ENCODE measurements at places on chromosomes 16 and 17.

- DNase-seq, result no peak
Observed at GRCh38 chr16:2598723-2599122, 60.9 kb downstream of the PDPK1 start.

DNA sequence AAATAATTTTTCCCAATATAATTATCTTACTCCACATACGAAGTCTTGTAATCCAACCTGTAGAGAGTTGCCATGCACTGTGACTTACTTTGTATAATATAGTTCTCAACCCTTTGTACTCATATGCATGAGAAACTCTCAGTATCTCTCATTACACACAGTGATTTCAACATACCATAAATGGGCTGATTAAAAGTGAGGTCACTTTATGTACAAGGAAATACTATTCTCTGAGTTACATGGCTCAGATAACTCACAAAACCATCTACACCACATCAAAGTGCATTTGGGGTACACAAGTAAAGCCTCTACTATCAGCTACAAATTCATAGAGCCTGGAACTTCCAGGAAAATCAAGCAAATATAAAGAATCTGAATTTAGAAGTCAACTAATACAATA lies 27.9 kb downstream of the SLFN12 start:
- no peak for DNase-seq

- no peak for DNase-seq
Observed at GRCh38 chr16:4345836-4346781, 5.0 kb downstream of the PAM16 start.

DNA sequence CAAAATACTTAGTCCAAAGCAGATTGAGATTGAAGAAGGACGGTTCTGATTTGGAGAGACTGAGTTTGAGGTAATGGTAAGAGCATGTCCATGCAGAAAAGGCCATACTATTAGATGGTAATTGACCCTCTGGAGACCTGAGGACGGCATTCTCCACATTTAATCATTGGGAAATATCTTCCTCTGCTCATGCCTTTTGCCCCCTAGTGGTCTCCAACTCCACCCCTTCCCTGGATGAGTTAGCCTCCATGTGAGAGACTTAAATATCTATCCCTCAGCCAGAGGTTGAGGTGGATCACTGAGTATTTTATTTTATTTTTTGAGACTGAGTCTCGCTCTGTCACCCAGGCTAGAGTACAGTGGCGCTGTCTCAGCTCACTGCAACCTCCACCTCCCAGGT lies 10.4 kb upstream of the OR3A1 start:
- no peak for DNase-seq

- no peak for DNase-seq
Observed at GRCh38 chr17:22142091-22142490, 449.8 kb downstream of the KCNJ18 start.

GRCh38 chr16:88389621-88390160 lies 6.9 kb downstream of the ZNF469 start:
- no peak for DNase-seq

GRCh38 chr16:89556750-89557689 lies 3.5 kb upstream of the RPL13 start:
- DNase-seq, result peak; percentile 79

- no peak for DNase-seq
Observed at GRCh38 chr17:17698869-17699351, 17.7 kb downstream of the RAI1 start.

DNA sequence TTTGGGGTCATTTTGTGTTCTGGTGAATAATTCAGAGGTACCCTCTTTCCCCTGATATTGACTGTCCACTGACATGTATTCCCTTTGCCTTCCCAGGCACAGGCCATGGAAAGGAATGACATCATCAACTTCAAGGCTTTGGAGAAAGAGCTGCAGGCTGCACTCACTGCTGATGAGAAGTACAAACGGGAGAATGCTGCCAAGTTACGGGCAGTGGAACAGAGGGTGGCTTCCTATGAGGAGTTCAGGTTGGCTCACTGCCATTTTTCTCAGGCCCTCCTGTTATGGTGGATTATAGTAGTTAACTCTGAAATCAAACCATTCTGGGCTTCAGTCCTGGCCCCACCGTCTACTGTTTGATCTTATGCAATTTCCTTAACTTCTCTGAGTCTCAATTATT lies 1.6 kb upstream of the EFTUD2 start:
- DNase-seq, result no peak

- DNase-seq, result no peak
Observed at GRCh38 chr17:69344939-69345338, 18.0 kb upstream of the ABCA5 start.

- no peak for DNase-seq
Observed at GRCh38 chr17:15145621-15146020, 119.5 kb downstream of the PMP22 start.

DNA sequence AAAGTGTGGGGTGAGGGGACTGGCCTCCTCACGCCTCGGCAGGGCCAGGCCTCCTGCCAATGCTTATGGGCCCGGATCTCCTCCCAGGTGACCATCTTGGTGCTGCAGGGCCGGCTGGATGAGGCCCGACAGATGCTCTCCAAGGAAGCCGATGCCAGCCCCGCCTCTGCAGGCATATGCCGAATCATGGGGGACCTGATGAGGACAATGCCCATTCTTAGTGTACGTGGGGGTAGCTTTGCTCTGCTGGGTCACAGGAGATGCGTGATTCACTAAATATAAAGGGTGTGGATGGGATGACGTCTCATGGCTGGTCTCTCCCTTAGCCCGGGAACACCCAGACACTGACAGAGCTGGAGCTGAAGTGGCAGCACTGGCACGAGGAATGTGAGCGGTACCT lies 19.5 kb downstream of the NUP85 start:
- no peak for DNase-seq

DNA sequence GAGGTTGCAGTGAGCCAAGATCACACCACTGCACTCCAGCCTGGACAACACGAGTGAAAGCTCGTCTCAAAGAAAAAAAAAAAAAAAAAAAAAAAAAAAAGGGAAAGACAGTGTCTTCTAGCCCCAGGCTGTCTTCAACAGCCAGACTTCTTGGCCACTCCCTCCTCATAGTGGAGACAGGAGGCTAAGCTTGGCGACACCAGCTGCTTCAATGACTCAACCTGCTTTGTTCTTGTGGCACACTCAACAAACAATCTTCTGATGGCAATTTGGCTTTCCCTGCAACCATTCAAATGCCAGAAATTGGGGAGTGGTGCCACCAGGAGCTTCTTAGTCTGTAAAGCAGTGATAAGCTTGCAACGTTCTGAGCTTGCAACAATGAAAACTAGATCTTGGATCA lies 290.4 kb upstream of the DYNLRB2 start:
- DNase-seq, result no peak

DNA sequence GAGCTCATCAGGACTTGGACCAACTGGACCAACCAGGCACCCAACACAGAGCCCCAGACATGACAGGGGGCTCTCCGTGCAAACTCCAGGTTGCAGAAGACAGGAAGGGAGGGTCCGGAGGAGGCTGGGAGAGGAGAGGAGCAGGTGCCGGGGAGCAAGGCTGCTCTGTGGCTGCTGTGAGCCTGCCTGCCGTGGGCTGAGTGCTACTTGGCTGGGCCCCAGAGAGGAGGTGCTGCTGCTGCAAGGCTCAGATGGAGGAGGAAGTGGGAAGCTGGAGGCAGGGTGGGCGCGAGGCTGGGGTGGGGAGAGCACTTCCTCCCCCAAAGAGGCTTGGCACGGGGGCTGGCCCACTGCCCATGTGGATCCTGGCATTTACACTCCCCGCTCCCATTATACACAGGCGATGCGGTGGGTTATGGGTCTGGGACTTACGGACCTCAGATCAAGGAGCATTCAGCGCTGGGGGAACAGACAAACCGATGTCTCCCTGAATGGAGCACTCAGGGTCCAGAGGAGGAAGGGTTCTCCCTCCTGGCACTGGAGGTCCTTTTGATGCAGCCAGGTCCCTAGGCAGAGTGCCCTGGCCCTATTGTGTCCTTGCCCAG lies 15.9 kb downstream of the EPOP start:
- no peak for DNase-seq

DNA sequence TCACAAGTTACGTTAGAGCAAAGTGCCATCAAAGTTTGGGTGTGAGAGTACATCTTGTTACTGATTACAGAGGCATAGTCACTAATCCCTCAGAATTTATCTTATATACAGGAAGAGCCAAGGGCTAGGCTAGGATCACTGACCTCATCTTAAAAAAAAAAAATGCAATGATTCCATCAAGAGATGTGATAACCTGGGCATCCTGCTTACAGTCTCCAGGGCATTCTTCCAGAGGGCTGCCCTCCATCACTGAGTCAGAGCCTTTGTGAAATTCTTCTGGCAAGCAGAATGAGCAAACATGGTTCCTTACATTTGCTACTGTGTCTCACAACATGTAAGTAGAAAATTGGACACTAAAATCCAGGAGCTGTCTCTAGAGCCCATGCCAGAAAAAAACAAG lies 410.6 kb downstream of the ZFHX3 start:
- DNase-seq, result no peak

- DNase-seq, result no peak
Observed at GRCh38 chr16:4303973-4304372, 11.9 kb upstream of the GLIS2 start.

DNA sequence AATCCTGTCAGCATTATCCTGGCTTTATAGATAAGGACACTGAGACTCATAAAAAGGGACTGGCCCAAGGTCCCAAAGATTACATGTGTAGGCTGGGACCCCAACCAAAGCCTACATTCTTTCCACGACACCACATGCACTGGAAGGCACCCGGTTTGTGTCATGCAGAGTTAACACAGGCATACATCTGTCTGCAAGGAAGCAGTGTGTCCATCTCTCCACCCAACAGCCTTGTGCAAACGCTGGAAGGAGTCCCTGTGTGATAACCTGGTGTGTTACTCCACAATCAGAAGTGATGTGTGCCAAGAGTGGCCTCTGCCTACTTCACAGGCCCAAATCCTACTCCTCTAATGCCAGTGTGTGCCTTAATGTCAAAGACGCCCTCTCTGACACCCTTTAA lies 139.8 kb downstream of the PARN start:
- no peak for DNase-seq

- no peak for DNase-seq
Observed at GRCh38 chr17:80796430-80796861, 195.2 kb upstream of the CHMP6 start.

- no peak for DNase-seq
Observed at GRCh38 chr17:16888413-16889087, 83.4 kb downstream of the TNFRSF13B start.

- DNase-seq, result no peak
Observed at GRCh38 chr17:1793447-1793806, 31.6 kb downstream of the SERPINF1 start.

DNA sequence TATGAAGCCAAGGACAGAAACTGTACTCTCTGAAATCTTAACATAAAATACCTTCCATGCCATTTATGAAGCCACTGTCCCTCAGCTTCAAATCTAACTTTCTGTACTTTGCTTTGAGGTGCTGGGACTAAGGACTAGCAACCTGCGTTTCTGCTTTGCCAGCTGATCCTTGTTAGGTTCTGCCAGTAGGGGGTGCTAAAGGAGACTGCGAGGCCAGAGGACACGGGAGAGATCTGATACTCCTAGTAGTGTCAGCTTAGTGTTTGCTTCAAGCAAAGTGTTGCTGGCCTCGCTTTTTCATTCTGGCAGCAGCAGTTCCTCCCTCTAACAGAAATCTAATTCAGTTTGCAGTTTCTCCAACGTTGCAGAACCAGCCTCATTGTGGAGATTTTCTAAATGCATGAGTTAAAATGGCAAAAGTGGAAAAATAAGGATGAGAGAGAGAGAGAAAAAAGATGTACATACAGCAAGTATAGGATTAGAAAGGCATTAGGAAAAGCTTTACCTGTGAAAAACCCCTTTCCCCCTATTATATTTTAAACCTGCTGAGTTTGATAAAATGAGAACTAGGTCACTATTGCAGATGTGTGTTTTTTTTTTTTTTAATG lies 297.5 kb downstream of the CA10 start:
- no peak for DNase-seq

GRCh38 chr17:42797067-42798007 lies 1.2 kb downstream of the COA3 start:
- DNase-seq, result no peak

DNA sequence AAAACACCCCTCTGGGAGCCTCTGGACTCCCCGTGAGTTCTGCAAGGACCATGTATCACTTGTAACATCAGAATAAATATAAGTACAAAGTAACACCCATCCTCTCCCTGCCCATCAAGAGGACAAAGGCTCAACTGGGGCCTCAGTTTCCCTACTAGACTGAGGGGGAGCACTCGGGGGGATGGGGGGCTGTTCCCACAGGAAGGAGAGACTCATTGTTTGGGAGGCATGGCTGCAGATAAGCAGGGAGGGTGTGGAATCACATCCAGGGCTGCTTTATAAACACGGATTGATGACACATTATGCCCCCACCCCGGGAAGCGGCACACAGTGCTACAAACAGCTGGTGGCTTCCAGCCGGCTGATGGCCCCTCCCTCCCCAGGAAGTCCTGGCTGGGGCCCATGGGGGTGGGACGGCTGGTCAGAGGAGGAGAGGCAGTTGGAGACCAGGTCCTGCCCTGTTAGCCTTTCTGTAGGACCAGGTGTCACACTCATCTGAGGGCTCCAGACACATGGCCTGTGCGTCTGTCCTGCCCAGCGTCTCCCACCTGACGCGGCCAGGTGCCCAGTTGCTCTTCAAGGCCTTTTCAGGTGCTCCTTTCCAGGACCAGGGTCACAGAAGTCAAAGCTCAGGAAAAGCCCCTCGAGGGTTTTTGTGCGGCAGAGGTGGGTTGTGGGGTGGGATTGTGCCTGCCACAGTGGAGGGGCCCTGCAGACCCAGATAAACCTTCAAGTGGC lies 1.3 kb upstream of the MPG start:
- DNase-seq, result no peak

DNA sequence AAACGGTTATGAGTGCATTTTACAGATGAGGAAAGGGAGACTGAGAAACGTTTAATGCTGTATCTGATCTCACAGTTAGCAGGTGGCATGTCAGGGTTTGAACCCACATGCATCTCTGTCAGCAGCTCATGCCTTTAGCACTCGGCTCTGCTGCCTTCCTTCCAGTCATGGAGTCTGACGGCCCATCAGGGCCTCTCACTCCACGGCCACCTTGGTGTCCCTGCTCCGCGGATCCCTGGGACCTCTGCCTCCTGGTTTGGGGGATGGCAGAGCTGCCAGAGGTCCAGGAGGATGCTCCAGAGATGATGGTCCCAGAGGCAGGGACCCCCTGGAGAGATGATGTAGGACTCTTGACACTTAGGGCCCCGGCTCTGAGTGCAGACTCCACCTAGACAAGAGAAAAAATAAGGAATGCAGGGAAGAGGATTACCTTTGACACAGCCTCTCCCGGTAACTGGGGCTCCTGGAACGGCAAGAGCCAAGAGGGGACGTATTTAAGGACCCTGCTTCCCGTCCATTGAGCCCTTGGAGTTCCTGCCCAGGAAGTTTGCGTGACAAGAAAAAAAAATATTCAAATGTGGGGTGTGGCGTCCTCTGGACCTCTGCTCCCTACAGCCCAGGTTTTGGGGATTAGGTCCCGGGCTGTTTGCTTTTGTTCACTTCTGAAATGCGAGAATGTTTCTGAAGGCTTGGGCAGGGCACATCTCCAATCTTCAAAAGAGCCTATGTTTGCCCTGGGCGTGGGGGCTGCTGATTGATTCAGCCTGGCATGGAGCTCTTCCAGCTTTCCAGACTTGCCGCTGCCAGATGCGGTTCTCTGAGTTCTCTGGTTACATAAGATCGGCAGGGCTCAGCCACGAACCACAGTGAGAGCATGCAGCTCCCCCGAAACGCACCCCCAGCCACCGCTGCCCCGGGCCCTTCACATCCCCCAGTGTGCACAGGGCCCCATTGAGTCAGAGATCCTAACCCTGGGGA lies at the start of gene ALDH3A1:
TSS of gene ALDH3A1 (minus strand) at position 470 of the 978 bp plus-strand sequence. CDS start 3,169 bp downstream, outside the sequence.
- no peak for DNase-seq

All from omental fat pad (tissue), 4 donors.